Hematopoietic multipotent progenitor cell (in vitro differentiated cells): ENCODE measurements at places on chromosomes 1 and 21.

DNA sequence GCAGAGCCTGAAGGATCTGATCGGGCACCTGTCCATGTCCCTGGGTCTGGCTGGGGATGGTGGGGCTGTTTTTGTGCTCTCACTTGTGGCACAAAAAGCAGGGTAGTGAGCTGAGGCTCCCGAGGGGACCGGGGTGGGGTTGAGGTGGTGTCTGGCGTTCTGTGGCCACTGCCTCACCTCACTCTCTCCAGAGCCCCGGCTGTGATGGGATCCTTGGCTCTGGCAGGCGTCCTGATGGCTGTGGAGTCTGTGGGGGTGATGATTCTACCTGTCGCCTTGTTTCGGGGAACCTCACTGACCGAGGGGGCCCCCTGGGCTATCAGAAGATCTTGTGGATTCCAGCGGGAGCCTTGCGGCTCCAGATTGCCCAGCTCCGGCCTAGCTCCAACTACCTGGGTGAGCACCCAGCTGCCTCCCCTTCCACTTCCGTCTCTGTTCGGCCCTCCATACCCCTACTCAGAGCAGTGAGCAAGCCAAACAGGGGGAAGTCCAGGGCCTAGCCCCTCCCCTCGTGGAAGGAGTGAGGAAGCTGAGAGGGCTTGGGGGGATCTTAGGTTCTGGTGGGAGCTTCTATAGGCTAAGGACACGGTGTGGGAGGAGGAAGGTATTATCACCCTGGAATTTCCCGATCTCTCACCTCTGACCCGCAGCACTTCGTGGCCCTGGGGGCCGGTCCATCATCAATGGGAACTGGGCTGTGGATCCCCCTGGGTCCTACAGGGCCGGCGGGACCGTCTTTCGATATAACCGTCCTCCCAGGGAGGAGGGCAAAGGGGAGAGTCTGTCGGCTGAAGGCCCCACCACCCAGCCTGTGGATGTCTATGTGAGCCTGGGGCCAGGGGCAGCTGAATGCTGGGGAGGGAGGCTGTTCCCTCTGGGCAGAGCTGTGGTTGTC lies 7.0 kb downstream of the ADAMTSL4 start:
- DNase-seq, result no peak

GRCh38 chr1:21270086-21270689 lies 20.1 kb downstream of the ECE1 start:
- DNase-seq, result peak; percentile 69

DNA sequence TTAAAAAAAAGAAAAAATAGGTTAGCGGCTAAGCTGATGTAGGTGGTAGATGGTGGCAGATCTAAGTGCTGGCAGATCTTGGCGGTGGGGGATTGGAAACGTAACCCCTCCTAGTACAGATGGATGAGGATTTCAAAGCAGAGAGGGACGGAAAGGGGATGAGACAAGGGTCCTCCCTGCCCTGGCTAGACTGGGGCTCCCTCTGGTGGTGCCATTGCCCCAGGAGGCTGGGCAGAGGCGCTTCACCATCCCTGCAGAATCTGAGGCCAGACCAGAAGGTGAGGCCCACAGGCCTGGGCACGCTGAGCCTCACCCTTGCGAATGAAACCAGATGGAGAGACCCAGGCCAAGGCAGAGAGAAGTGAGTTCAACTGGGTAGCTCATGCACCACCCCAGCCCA lies 7.0 kb upstream of the PLEKHA6 start:
- peak; percentile 39 for DNase-seq

DNA sequence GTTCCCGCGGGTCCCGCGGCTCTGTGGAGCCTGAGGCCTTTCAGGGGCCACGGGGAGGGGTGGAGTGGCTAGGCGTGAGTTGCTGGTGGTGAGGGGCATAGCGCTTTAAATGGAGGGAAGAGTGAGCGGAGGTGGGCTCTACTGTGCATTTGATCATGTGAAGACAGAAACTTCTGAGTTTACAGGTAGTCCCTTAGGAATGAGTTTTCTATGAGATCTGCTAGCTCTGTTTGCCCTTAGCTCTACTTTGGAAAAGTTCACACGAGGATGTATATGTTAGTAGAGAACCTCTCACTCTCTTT lies 593 bp downstream of the ST6GALNAC3 start:
- DNase-seq, result no peak

DNA sequence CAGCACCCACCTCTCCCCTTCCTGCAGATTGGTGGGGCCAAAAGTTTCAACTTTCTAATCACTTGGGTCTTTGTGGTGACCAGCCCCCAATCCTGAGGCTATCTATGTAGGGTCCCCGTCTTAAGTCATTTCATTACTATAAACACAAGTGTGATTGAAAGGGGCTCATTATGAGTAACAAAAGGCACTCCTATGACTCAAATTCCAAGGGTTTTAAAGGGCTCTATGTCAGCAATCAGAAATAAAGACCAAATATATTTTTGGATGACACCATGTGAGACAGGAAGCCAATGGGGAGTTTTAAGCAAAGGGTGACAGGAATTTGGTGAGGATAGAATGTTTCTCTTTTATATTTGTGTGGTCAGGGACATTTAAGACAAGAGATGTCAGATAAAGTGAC lies 6.2 kb downstream of the ERO1B start:
- DNase-seq, result no peak

- DNase-seq, result peak; percentile 7
Measured at GRCh38 chr1:28737307-28738132, 780 bp downstream of the YTHDF2 start.

DNA sequence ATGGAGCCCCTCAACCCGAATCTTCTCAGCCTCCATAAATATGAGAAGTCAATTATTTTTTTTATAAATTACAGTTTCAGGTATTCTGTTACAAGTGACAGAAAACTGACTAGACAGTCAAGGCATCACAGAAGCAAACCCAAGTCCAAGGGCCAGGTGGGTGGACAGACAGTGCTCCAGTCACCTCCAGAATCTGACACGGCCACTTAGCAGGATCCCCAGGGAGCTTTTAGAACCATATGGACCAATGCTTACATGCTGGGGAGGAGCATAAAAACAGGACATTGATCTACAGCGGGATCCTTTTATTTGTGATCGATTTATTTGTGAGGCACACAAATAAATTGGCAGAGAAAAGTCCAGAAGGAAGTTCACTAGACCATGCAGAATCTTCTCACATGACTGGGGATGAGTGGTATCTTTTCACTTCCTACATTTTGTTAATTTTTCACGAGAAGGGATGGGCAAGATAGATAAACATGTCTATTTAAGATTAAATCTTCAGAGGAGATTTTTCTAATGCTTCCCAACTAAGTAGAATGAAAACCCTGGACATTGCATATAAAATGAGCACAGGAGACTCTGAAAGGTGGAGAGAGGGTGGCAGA lies 15.0 kb downstream of the ZNF496 start:
- no peak for DNase-seq

DNA sequence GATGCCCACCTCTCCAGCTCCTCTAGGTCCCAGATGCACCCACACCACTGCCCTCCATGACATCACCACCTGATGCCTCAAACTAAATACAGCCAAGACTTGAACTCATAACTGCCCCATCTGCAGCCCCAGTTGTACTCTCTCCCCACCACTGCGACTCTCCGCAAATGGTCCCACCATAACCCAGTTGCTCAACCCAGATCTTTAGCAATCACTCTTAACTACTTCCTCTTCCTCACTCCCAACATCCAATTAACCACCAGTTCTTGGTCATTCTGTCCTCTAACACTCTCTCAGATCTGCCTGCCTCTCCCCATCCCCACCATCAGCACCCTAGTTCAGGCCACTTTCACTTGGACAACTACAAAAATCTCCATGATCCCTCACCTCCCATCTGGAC lies 36.8 kb upstream of the PLA2G2C start:
- DNase-seq, result no peak

GRCh38 chr1:65793359-65793732 lies 651 bp downstream of the PDE4B start:
- DNase-seq, result no peak

DNA sequence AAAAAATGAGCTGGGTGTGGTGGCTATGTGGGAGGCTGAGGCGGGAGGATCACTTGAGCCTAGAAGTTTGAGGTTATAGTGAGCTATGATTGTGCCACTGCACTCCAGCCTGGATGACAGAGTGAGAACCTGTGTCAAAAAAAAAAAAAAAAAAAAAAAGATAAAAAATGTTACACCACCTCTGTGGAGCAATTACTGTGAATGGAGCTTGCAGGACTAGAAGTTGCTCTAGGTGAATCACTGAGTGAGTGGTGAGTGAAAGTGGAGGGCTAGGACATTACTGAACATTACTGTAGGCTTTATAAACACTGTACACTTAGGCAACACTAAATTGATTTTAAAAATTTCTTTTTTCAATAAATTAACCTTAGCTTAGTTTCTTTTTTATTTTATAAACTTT lies 21.9 kb downstream of the TLCD4 start:
- DNase-seq, result no peak

GRCh38 chr21:15749082-15749860 lies 19.5 kb downstream of the USP25 start:
- DNase-seq, result peak; percentile 45

- DNase-seq, result no peak
Measured at GRCh38 chr1:176450526-176450925, 12.4 kb upstream of the PAPPA2 start.

DNA sequence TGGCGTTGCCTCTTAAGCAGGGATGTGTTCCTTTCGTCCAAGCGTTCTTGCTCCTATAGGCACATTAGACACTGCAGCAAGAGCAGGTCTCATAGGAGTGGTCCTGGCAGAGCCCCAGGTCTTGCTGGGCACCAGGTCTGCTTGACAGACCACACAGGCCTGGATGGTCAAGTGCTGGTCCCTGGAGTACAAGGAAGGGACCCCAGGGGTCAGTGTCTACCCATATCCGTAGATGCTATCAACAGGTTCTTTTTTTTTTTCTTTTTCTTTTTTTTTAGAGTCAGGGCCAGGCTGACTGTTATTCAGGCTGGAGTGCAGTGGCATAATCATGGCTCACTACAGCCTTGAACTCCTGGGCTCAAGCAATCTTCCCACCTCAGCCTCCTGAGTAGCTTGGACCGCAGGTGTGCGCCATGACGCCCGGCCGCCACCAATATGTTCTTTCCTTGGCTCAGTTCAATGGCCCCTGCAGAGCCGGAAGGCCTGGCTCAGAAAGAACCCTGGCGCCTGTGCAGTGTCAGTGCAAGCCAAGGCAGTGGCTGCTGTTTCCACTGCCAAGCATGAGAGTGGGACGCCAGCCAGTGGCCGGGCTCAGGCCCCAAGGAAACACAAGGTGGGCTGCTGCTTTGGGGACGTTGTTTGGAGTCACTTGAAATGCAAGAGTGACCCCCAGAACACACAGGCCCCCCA lies 10.0 kb upstream of the TNFRSF8 start:
- no peak for DNase-seq

DNA sequence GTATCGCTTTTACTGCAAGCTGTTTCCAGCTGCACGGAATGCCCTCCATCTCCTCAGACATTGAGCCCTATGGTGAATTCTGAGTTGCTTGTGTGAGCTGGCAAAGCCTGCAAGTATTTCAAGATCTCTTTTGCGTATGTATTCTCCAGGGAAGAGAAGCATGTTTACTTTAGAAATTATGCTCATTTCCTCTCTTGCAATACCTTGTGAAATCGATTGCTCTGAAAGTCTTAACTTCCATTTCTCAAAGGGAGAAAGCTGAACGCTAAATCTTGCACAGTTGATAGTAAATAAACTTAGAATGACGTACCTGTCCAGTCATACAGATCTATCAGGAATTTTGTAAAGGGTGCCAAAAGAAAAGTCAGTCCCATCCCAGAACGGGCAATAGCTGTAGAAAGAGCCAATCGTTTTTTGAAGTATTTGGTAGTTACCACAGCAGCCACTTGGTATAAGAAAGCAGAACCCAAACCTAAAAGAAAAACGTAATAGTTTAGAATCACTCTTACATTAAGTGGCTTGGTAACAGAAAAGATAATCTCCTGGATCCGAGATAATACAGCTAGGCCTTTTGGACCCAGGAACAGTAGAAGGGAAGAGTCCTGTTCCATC lies 10.0 kb downstream of the SLC16A4 start:
- DNase-seq, result no peak

GRCh38 chr1:100074604-100075395 lies 57.9 kb downstream of the SASS6 start:
- DNase-seq, result no peak

- no peak for DNase-seq
Measured at GRCh38 chr1:116178837-116179236, 67.6 kb downstream of the MAB21L3 start.

- DNase-seq, result no peak
Measured at GRCh38 chr1:114470681-114471080, 40.3 kb downstream of the TRIM33 start.

- no peak for DNase-seq
Measured at GRCh38 chr1:213934649-213935048, 53.1 kb upstream of the PROX1 start.

GRCh38 chr1:218964471-218965185 lies 209.1 kb upstream of the LYPLAL1 start:
- DNase-seq, result no peak

- DNase-seq, result no peak
Measured at GRCh38 chr1:193308438-193308837, 122.0 kb upstream of the B3GALT2 start.

DNA sequence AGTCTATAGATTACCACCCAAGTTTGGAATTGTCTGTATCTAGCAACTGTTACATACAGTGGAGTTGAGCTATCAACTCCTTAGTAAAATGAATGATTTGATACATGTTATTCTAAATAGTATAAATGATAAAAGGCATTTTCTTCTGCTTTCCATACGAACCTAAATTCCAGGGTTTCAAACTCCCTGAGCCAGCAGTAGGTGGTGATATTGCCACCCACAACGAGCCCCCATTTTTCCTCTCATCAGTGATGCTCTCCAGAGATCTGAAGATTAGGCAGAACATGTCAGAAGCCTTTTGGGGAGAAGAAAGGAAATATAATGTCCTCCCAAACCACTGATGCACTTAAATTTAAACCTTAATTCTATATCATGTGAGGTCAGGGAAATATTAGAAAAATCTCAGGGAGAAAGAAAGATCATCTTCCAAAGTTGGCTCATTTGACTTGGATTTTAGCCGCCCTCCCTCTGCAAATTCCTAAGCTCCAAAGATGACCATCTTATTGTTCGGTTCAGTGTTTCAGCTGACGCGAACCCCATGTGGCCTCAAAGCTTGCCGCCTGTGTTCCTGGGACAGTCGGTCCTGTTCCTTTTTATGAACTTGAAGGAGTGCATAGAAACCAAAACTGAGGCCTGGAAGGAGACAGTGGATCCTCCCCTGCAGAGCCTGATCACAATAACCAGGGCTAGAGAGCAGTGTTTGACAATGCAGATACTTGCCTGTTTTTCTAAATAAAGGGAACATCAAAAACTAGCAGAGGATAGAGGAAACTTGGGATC lies 2.3 kb downstream of the EVA1C start:
- no peak for DNase-seq

GRCh38 chr1:154391086-154391770 lies 13.9 kb upstream of the IL6R start:
- no peak for DNase-seq
